ENCODE measurements at places on chromosomes 2 and 18.

DNA sequence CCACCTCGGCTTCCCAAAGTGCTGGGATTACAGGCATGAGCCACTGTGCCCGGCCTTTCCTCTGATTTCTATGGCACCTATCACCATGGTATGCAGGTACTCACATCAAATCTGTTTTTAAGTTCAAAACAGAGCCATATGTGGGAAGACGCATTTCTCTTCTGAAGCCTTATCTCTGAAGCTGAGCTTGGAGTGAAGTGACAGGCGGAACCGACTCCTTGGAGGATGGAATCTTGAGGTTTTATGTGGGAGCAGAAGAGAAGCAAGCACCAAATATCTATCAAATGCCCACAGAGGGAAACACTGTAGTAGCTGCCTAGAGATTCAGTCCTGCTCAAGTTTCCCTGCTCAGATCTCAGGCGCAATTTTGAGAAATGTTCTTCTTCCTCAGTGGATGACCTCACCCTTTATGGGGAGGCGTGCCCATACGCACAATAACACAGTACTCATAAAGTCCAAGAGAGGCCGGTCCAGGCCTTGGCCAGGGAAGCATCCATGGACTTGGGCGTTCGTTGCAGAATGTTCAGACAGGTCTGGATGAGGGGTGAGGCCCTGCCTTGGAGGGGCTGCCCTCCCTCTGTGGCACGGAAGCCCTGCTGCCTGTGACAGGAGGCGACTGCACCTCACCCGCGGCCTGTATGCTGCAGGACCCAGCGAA is 67.9 kb downstream of the HNRNPLL start:
- DNase-seq: no peak

DNA sequence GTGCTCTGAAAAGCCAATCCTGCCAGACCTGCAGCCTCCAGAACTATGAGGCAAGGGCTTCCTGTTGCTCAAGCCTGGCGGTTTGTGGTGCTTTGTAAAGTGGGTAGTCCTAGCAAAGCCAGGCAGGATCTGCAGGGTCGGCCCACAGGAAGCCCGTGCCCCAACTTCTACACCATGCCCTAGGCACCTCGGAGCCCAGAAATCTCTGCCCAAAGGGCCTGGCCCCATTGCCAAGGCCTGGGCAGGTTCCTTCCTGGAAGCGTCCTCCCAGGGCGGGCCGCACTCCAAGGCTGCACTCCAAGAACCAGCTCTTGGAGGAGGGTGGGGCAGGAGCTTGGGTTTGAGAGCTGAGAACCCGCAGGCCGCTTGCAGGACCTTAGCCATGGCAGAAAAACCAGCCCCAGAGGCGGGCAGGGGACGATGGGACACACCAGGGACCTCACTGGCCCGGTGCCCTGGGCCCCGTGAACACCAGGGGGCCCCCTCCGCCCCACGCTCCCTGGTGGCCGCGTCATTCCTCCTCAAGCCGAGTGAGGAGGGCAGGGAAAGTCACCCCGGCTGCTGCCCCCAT is 37.2 kb upstream of the ID2 start:
- DNase-seq: no peak

DNA sequence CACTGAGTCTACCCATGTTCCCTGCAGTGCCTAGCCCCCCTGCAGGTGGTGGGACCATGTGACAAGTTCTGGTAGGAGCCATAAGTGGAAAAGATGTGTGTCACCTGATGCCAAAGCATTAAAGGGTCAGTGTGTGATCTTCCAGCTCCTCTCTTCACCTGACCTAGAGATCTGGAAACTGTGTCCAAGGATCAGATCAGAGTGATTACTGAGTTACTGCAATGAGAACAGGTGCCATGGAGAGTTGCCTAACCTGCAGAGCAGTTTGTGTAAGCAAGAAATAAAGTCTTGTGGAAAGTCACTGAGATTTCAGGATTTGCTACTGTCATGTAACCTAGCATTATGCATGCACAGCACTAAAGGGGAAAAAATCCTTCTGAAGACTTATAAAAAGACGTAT is 90.6 kb downstream of the ACVR1C start:
- DNase-seq: no peak

- DNase-seq: no peak
Observed at GRCh38 chr2:156340377-156340776, 7.9 kb upstream of the NR4A2 start.

DNA sequence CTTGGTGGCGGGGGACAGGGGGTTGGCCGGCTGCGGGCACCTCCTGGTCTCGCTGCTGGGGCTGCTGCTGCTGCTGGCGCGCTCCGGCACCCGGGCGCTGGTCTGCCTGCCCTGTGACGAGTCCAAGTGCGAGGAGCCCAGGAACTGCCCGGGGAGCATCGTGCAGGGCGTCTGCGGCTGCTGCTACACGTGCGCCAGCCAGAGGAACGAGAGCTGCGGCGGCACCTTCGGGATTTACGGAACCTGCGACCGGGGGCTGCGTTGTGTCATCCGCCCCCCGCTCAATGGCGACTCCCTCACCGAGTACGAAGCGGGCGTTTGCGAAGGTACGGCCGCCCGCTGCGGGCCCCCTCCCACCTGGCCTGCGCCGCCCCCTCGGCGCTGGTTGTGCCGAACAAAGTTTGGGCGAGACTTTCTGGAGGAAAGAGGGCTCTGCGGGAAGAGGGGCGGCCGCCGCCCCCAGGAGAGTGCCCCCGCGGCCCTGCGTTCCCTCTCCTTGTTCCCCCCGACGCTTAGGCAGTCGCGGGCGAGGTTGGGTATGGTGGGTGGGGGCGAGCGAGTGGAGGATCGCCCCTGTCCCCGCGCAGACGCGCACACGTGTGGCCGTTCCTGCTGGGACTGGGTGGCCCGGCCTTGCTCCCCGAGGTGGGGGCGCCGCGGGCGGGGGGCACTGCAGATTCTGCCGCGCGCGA is 866 bp downstream of the CRIM1 start:
- DNase-seq: peak; percentile 75

DNA sequence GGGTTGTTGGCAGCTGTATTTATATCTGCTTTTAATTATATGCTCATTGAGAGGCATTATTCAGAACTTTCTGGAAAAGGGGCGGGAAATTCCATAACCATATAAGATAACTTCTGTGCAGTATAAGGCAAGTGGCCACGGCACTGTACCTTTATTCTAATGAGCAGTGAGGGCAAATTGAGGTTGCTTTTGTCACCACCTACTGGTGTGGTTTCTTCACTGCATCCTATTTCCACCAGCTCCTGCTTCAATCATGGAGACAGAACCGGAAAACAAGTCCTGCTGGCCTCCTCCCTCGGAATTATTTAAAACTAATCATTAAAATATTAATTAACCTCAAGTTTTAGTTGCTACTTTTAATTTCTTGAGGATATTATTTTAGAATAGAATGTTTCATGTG is 759.4 kb downstream of the CBLN2 start:
- DNase-seq: no peak
